ENCODE measurements at places on chromosomes 5 and 9. TPM values are rescaled to one million over a fixed set of nuclear protein-coding genes. Genes with fewer than 3 reads are reported as not detected.

DNA sequence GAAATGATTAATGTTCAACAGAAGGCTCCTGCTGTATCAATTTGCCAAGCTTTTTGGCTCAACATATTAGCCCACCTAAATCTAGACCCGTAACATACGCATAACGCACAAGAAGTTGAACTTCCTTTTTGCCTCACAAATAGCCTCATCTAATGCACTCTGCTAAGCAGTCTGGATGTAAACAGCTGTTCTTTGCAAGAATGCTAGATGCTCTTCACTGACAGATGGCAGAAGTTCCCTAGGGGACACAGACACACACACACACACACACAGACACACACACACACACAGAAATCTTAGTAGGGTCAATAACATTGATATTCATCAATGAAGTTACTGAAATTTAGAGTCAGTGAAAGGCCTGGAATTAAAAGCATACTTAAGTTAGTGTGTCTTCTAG is 13.2 kb upstream of the PCA3 start:
- DNase-seq: no peak

GRCh38 chr5:103472830-103473229 is 89.8 kb downstream of the NUDT12 start:
- DNase-seq: no peak

DNA sequence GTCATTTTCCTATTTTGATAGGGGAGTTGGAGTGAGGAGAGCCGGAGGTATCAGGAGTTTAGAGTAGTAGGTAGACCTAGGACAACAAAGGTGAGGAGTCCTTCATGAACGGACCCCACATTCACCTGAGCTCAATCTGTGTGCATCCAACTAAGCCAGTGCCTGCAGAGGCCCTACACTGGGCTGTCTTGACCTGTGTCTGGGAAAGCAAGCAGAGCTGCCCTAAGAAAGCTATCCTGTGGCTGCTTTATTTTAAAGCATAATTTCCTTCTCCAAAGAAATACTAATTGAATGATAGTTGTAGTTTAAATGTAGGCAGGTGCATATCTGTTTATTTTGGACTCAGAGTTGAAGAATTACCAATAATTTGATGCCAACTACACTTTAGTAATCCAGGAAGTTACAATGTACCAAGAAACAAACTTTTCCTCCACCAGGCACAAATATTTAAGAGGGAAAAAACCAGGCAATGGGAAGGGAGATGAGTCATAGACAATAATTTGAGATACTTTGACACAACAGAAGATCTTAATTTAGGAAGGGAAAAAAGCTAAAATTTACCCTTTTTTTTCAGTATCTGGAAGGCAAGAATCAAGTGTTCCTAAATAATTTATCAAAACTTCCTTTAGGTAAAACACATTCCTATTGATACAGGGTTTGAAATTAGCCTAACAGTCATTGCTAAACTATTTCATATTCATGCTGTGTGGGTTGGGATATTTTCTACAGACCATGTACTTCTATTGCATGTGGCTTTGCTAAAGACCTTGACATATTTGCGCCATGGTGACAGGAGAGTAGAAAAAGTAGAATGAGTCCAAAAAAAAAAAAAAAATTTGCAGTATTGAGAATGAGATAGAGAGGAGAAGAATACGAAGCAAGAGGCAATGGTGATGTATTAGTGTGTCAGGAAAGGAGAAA is 376.6 kb upstream of the TUSC1 start:
- DNase-seq: no peak

DNA sequence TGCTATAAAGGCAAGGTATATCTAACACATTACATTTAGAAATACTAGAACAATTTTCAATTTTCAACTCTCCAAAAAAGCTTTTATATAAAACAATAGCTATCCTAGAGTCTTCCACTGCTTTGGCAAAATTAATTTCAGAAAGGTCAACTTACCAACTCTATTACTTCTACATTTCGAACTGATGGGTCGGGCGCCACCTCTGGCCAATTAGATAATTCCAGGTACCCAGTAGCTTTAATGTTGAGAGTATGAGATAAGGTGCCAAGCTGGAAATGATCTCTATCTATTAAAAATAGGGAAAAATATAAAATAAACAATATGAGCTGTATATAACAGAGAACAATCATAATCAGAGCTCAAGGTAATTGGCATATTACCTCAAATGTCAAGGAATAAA is 166.6 kb downstream of the AP3B1 start:
- no peak for DNase-seq

- DNase-seq: no peak
These were observed 49.0 kb downstream of the SGCD start for GRCh38 chr5:156375895-156376495.

DNA sequence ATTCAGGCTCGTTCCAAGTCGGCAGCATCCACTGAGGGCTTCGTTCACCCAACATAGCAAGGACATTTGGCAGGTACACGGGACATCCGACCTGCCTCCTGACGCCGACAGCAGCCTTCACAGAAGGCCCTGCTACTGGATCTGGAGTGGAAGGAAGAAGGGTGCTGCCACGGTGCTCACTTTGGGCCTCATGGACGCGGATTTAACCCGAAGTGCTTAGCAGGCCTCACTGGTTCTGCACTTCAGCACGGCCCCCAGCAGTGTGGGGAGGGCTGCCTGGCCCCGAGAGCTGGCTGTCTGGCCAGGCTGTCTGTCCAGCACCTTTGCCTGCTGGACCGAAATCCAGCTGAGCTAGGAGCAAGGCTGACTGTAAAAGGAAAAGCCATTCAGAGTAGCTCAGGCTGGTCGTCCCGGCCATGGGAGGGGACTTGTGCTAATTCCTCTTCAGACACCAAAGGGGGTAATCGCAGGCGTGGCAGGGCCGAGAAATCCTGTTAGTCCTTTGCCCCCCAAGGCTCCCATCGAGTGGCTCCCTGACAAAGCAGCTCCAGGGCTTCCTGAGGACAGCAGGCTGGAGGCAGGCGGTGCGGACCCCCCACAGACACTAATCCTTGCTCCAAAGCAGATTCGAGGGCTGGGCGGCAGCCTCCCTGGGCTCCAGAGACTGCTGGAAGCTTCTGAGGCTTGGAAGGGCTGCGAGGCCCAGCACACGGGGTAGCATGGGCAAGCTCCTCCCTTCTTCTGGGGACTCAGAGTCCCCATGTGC is 11.1 kb upstream of the RXRA start:
- DNase-seq: no peak

DNA sequence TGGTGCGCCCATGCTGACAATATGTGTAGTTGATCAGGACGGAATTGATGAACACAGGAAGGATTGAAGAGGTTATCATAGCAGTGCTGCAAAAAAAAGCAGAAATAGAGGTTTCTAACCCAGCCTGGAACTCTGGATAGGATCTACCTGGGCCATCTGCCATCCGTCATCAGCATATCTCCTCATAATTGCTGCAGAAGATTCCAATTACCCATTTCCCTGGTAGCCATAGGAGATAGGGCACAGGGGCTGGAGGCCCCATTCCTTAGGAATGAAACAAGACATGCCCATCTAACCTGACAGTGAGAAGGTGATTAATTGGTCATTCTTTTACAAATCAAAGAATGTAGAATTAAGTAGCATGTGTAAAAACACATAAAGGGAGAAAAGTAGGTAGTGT is 60.3 kb upstream of the TRIM32 start:
- DNase-seq: no peak

The ZNF608 gene
- 7.0 TPM for total RNA-seq

The GMCL2 gene
- not detected for total RNA-seq
